ENCODE measurements at places on chromosomes 3 and 15.
A peak's percentile ranks its signal among the peaks of the same experiment; 100 is the strongest.

DNA sequence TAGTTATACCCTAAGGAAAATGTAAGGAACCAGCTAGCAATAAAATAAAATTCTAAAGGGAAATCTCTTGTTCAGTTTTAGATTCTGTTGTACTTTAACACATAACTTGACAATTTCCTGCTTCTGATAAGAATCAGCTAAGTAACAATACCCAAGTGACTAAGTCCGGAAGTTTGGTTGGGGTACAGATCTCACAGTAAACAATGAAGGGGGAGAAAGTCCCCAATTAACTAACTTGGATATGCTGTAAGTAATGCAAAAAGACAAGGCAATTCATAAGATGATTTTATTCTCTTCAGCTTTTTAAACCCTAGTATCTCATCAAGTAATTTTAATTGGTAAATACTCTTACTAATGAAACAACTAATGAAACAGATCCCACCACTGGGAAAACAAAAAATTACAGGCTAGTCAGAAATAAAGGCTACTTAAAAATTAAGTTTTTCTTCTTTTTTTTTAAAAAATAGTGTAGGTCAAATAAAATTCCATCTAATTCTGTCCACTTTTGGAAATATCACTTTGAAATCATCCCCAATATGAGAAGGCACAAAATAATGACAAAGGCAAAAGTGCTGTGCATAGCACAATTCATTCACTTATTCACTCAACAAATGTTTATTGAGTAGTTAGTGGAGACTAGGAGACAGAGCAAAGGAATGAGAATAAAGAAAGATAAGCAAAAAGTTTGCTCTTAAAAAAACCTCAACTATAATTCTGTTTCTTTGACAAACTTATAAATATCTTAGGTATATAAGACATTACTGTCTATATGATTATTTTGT is 37.8 kb upstream of the IL20RB start:
- no peak for DNase-seq

DNA sequence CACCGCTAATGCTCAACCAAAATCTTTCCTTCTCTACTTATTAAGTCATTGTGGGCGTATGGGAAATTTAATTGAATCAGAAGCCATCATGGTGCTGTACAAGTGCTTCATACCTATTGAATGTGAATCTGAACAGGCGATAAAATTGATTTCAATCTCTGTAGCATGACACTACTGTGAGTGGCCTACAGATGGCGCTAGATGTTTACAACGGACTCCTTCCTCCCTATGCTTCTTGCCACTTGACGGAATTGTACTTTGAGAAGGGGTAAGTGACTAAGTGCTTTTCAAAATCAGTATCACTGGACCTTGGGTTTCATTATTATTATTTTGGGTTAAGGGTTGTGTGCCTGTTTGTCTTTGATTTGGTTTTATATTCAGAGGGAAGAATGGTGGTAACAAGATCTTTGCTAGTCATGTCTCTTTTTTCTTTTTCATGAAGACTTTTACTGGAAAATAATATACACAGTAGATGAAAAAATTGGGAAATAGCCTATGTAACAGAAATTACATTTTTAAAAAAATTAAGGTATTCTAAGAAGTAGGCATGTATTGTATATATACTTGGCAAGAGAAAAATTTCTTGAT is 35.4 kb downstream of the ACP3 start:
- DNase-seq: peak; percentile 12

DNA sequence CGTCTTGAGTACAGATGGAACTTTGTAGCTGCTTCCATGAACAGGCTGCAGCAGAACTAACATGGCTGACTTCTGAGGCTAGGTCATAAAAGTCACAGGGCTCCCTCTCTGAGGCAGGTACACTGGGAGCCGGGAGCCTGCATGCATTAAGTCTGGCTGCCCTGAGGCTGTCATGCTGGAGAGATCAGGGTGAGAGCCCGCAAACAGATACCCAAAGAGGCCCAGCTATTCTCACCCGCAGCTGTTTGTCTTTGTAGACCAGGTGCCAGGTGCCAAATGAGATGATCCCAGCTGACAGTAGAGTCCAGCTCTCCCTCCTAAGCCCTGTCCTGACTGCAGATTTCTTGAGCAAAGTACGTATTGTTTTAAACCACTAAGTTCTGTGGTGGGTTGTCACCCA is 8.6 kb upstream of the SLCO3A1 start:
- no peak for DNase-seq

GRCh38 chr3:30170681-30171438 is 435.5 kb upstream of the TGFBR2 start:
- DNase-seq: no peak

DNA sequence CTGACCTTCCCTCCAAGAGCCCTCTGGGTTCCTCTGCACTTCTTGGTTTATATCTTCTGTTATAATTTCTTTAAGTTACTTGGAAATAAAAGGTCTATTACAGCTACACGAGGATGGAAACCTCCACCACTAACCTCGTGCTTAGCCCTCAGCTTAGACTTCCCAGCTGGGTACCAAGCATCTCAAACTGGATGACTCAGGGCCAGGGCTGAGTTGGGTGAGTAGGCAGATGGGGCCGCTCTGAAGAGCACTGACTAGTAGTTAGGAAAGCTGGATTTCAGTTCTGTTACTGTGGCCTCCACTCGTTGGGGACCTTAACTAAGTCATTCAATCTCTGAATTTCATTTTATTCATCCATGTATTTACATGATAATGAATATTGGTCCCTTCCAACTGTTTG is 1036.6 kb downstream of the IGSF11 start:
- DNase-seq: no peak

GRCh38 chr3:89364314-89364713 is 256.9 kb downstream of the EPHA3 start:
- no peak for DNase-seq

GRCh38 chr3:56969851-56970250 is 90.6 kb upstream of the SPATA12 start:
- no peak for DNase-seq

- DNase-seq: no peak
These were observed 23.8 kb downstream of the SEMA6D start for GRCh38 chr15:47741082-47741481.

GRCh38 chr3:13884851-13885703 is 5.2 kb upstream of the WNT7A start:
- no peak for DNase-seq

- DNase-seq: no peak
These were observed 15.2 kb downstream of the TRAIP start for GRCh38 chr3:49841126-49841696.

DNA sequence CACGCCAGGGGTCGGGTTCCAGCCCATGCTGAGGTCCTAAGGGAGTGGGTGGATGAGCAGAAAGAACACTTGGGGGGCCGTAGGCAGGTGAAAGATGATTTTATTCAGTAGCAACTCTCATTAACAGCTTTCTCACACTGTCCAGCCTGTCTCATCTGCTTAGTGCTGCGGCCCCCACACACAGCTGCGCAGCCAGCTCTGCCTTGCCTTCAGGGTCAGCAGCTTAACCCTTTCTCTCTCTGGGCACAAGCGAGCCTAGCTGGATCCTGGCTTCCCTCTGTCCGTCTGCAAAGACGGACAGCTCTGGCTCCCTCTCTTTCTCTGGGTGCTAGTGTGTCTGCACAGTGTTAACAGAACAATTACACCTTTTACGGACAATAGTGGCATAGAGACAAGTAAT is 21.3 kb downstream of the NPAP1 start:
- no peak for DNase-seq

DNA sequence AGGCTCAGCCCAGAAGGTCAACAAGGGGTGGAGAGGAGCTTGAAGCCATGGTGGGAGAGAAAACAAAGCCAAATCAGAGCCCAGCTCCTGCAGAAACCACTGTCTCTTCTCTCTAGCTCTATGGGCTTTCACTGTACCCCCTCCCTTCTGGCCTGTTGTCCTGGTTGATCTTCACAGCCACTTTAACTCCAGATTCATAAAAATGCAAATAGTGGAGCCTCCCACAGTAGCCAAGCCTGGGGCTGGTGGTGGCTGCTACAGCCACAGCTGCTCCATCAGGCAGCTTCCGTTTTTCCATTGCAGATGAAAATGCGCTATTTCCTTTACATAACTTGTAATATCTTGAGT is 20.7 kb upstream of the CAV3 start:
- DNase-seq: no peak
